ENCODE measurements at places on chromosomes 4 and X.
A peak's percentile ranks its signal among the peaks of the same experiment; 100 is the strongest.

GRCh38 chr4:108345862-108346817 lies 177.4 kb upstream of the LEF1 start:
- no peak for DNase-seq
- H3K27ac ChIP-seq, result peak overlapping the region; percentile 51
- H3K27me3 ChIP-seq, result no peaks in the 10 kb centered on the region
- no peaks in the 10 kb centered on the region for H3K36me3 ChIP-seq
- H3K4me1 ChIP-seq, result no peaks in the 10 kb centered on the region

DNA sequence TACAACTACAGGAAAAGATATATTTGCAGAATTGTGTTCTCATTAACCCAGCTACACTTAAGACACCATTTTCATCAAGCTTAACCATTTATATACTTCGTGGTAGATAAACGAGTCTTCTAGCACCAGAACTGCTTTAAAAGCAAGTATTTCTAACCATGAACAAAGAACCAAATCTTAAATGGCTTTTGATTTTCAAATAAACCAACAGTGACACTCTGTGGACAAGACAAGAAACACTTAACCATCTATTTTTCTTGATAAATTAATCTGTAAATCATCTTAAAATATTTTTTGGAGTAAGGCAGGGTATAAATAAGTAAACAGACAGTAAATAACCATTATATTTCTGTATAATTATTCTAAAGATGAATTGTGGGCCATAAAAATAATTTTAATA lies 10.2 kb downstream of the BEND2 start:
- DNase-seq, result no peak
- no peaks in the 10 kb centered on the region for H3K27me3 ChIP-seq
- no peak overlapping the region for H3K4me3 ChIP-seq
- H3K36me3 ChIP-seq, result no peaks in the 10 kb centered on the region
- H3K27ac ChIP-seq, result no peak overlapping the region
- H3K4me1 ChIP-seq, result no peaks in the 10 kb centered on the region

- no peaks in the 10 kb centered on the region for H3K4me1 ChIP-seq
- H3K4me3 ChIP-seq, result no peak overlapping the region
- peak; percentile 54 for DNase-seq
- no peaks in the 10 kb centered on the region for H3K36me3 ChIP-seq
- no peak overlapping the region for H3K27ac ChIP-seq
These were observed 1351.7 kb upstream of the ADGRL3 start for GRCh38 chr4:59848457-59848856.

DNA sequence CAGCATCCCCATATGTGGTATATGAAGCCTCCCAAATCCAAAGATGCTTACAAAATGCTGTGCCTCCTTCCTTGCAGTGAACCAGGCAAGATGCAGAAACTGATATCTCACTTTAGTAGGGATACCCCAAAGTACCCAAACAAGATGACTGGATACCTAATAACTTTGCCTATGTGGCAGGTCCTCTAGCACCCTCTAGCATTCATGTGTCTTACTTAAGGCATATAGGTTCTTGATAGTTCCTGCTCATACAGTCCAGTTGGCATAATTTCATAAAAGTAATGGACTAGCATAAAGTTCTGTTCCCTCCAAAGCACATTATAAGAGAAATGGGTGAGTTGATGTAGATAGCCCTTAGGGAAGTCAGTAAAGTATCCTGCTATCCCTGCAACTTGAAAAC lies 36.8 kb upstream of the SPP1 start:
- no peak overlapping the region for H3K27ac ChIP-seq
- no peaks in the 10 kb centered on the region for H3K27me3 ChIP-seq
- no peaks in the 10 kb centered on the region for H3K4me1 ChIP-seq
- H3K36me3 ChIP-seq, result peaks cover 24% of the 10 kb centered on the region
- DNase-seq, result no peak
- no peak overlapping the region for H3K4me3 ChIP-seq

Data from endodermal cell (in vitro differentiated cells).